ENCODE measurements at places on chromosomes 7 and 10.
A peak's percentile ranks its signal among the peaks of the same experiment; 100 is the strongest.

DNA sequence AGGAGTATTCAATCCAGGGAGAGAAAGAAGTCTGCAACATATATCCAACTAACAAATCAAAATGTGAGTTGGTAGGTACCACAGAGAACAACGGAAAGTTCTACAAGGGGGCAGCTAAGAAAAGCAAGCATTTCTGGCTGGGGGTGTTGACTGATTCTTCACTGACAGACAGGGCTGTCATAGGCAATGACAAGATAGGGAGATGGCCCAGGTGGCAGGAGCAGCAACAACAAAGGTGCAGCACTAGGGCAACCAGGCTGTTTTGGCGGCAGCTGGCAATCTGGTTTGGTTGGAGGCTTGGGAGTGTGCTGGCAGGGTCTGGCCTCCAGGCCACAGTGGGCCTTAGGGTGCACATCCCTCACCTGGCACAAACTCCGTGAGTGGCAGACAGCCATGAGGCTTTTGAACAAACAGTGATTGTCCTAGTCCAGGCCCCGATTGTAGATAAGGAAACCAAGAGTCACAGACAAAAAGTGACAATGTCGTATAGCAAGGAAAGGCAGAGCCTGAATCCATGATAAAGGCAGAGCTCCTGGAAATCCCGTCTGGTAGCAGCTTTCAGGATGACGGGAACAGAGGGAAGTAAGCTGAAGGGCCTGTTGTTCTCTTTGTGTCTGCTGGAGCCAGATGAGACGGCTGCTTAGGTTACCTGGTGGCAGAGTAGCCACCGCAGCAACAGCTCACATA, 28.4 kb downstream of the DPCD start:
- DNase-seq = no peak

GRCh38 chr10:90195288-90195840, 494.0 kb downstream of the KIF20B start:
- DNase-seq = no peak

GRCh38 chr10:114662646-114663217, 4.7 kb upstream of the ABLIM1 start:
- no peak for DNase-seq

DNA sequence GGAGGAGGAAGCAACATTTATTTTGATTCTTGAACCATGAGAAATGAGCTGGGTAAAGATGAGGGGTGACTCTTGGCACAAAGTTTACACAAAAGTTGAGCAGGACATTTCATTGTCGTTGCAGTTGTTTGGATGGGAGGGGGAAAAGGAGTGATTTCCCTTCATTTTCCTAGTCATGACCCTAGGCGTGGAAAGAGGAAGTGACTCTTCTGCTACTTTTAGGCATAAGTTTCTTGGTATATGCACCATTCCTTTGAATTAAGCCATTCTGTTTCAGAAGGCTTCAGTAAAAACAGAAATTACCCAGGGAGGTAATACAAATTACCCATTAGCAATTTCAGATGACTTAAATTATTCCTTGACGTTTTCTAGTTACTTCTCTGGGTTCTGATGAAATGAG, 113.9 kb upstream of the FAM171A1 start:
- DNase-seq = no peak

- DNase-seq = no peak
Measured at GRCh38 chr7:36314491-36314890, 75.2 kb upstream of the ANLN start.

GRCh38 chr10:93494494-93494893, 1.9 kb upstream of the CEP55 start:
- DNase-seq = no peak

- no peak for DNase-seq
Measured at GRCh38 chr7:36667007-36667745, 57.1 kb downstream of the AOAH start.

GRCh38 chr10:22837771-22838170, 90.1 kb upstream of the ARMC3 start:
- DNase-seq = no peak

- DNase-seq = peak; percentile 41
Measured at GRCh38 chr10:89369156-89370105, 8.4 kb upstream of the IFIT1B start.

GRCh38 chr10:21976739-21977138, 26.8 kb downstream of the DNAJC1 start:
- DNase-seq = no peak

GRCh38 chr10:24556750-24557742, 166.6 kb downstream of the ARHGAP21 start:
- no peak for DNase-seq

DNA sequence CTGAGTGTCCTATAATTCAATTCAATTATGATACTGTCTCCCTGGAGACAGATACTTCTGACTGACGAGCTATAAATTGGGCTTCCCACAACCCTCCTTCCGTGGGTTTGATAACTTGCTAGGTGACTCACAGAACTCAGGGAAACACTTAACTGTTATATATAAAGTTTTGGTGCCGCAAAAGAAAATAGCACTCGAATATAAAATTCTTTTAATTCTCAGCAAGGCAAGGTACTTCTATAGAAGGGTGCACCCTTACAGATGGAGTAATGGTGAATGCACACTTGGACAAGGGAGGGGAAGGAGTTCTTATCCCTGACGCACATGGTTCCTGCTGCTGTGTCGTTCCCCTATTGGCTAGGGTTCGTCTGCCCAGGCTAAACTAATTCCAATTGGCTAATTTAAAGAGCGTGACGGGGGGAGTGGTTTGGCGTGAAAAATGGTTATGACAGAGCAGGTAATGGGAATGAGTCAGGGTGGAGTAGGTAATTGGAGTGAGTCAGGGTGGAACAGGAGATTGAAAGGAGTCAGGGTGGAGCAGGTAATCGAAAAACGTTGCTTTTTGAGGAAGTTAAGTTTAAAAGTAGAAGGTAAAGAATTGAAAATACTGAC, 20.8 kb upstream of the GHITM start:
- no peak for DNase-seq

DNA sequence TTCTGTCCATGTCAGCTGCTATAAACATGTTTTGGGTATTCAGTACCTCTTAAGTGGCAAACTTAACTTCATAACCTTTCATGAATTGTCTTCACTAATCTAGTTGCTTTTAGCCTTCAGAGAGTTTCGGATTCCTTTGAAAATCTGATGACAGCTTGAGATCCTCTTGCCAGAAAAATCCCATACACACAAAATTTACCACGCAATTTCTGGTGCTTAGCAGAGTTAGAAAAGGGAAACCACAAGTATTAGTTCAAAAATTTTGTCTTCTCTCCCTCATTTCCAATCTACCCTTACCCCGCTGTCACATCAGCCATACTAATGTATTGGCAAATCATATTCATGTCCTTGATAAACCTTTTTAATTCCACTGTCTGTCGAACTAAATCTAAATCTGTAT, 72.7 kb upstream of the TMEM106B start:
- DNase-seq = no peak

- no peak for DNase-seq
Measured at GRCh38 chr7:75771224-75771623, 787 bp downstream of the CCL26 start.

GRCh38 chr10:119305860-119306513, 98.6 kb downstream of the GRK5 start:
- DNase-seq = peak; percentile 86

GRCh38 chr10:125742465-125742864, 23.0 kb downstream of the EDRF1 start:
- no peak for DNase-seq

DNA sequence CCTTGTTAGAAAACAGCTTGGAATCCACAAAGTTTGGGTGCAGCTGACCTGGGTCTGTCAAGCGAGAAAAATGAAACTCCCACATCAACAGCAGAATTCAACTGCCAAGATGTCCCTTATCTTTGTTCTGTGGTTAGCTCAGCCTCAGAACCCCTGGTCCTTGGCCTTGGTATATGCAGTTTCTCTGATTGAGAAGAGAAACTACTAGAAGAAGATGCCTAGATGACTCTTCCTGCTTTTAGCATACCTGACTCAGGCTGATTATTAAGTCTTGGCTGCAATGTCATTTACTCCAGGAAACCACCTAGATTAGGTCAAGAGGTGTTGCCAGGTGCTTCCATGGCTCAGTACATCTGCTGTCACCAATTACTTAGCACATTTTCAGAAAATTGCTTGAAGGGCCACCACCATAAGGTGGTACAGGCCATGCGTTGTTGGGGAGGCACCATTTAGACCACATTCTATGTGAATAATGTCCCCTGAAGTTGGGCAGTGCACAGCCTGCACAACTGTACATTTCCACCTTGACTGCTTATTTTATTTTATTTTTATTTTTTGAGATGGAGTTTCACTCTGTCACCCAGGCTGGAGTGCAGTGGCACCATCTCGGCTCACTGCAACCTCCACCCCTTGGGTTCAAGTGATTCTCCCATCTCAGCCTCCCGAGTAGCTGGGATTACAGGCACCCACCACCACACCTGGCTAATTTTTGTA, 59.4 kb upstream of the ZNF438 start:
- DNase-seq = no peak

DNA sequence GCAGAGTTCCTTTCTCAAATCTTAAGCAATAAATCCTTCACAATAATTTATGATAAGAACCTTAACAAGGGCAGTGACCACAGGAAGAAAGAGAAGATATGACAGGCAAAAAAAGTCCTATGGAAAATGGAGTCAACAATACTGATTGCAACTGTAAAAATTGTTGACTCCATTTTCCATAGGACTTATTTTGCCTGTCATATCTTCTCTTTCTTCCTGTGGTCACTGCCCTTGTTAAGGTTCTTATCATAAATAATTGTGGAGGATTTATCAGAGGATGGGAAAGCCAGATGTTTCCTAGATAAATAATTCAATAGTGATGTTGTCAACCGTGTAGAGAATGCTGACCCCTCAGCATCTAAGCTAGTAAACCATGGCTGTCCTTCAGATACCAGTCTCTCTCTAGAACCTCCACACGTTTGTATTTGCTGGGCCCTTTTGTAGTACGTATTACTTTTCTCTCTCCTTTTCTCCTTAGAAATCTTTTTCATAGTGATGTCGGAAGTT, 172.6 kb upstream of the BET1 start:
- no peak for DNase-seq

DNA sequence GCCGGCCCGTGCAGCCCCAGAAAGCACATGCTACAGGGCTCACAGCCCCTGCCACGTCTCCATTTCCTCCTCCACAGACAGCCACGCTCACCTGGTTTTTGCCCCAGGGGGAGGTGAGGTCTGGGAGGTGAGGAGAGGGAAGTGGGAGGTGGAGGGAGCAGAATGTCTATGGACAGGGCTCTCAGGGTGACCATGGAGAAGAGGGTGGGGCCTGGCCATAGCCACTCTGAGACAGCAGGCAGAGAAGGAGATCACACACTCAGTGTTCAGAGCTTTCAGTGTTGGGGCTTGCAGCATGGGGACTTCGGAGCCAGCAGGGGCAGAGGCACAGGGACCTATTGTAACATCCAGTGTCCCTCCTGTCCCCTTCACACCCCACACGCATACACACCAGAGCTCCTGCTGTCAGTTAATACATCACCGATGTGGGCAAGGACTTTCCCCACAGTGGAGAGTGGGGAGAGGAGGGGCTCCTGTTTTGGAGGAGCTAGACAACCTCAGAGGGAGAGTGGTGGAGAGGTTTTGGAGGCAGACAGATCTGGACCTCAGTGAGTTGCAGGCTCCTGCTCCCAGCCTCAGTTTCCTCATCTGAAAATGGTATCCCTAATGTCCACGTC, 14.4 kb downstream of the WDFY4 start:
- DNase-seq = no peak

DNA sequence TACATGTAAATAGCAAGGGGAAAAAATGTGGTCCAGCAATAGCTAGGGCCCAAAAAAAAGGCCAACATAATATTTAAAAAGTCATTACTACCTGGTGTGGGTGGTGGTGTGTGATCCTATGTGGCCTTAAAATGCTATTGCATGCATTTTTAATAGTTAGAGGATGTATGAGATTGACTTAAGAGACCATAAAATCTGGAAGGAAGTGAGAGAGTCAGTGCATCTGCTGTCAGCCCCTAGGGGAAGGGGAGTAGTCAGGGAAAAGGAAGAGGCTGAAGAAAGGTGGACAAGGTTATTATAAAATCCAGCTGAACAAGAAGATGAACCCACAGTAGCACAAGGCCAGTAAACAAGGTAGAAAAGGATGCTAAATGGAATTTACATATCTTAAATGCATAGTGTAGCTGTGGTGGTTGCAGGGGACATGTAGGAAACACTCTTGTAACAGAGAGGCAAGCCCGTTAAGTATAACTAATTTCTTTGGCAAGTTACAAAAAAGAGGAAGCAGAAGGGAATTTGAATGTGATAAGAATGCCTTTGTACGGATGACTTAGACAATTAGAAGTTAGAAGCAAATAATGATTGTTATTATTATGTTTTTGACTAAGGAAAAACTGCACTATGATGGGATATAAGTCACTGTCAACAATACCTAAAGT, 11.9 kb upstream of the NDUFA5 start:
- no peak for DNase-seq

- DNase-seq = no peak
Measured at GRCh38 chr7:84950836-84951235, 236.0 kb downstream of the SEMA3D start.

DNA sequence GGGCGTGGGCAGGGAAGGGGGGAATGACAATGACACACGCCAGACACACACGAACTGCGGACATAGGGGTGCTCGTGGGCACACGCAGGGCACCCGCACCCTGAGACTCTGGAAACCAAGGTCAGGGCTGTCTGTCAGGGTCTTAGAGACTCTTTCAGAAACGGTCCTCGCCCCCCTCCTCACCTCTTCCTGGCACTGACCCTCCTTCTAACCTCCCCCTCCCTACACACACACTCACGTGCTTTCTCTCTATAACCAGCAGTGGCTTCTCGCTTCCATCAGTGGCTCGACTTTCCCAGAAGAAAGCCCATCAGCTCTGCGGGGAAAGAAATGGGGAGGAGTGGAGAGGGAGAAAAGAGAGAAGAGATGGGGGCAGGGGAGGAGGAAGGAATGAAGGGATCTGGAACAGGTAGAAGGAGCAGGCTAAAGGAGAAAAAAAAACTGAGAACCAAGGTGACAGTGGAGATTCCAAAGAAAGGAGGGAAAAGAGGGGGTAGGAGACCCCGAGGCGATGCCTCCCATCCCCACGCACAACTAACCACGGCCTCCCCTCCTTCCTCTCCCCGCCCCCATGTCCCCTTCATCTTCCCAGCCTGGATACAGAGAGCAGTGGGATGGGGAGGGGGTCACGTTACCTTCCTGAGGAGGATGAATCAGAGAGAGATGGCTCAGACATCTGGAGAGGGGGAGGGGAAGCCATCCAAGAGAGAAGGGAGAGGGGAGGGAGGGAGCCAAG, 1.7 kb upstream of the VGF start:
- DNase-seq = no peak

DNA sequence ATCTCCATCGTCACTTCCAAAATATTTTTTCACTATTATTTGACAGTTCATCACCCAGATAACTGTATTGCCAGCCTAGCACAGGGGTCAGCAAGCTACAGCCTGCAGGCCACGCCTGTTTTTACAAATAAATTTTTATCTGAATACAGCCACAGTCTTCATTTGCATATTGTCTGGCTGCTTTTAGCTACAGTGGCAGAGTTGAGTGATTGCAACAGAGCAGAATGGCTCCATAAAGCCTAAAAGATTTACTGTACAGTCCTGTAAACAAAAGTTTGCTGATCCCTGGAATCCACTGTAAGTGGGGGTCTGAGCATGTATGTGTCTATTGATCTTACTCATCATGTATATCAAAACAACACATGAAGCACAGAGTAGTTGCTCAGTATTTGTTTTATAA, 45.9 kb upstream of the GNAI1 start:
- no peak for DNase-seq

- DNase-seq = no peak
Measured at GRCh38 chr7:81482600-81483186, 287.2 kb downstream of the HGF start.

Measured in activated naive CD4-positive, alpha-beta T cell treated with anti-CD3 and anti-CD28 coated beads, Interleukin-2, amount 10 ng/mL, durations not matched to agents 7 days and 5 days (primary cell).